ENCODE measurements at places on chromosomes 5 and 9.

DNA sequence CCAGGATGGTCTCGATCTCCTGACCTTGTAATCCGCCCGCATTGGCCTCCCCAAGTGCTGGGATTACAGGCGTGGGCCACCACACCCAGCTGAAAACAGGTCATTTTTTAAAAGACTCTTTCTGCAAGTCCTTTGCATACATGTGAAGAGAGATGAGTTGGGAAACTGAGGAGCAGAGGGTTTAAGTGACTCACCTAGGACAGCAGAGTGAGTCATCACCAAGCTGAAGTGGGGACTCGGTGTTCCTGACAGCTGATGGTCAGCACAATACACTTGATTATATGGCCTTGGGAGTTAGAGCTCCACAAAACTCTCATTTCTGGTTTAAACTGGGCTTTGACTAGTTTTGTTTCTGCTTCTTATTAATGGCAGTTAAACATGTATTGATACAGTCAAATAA is 38.1 kb upstream of the SSBP2 start:
- no peak for DNase-seq

- DNase-seq: no peak
Observed at GRCh38 chr9:111481885-111482636, 2.1 kb downstream of the ECPAS start.

DNA sequence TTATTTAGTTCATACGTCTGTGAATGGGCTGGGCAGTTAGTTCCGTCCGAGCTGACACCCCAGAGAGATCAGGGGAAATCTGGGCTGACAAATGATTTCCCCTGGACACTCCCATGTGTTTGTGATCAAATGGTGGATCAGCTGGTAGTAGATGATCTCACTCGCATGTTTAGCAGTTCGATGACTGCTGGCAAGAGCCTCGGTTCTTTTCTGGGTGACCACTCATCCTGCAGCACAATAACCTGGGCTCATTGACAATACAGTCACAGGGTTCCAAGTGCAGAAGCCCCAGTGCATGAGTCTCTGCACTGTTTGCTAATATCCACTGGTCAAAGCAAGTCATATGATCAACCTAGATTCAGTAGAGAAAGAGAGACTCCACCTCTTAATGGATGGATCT is 155.9 kb downstream of the NR2F1-AS1 start:
- DNase-seq: no peak

GRCh38 chr5:57986761-57987341 is 473.0 kb downstream of the PLK2 start:
- no peak for DNase-seq

DNA sequence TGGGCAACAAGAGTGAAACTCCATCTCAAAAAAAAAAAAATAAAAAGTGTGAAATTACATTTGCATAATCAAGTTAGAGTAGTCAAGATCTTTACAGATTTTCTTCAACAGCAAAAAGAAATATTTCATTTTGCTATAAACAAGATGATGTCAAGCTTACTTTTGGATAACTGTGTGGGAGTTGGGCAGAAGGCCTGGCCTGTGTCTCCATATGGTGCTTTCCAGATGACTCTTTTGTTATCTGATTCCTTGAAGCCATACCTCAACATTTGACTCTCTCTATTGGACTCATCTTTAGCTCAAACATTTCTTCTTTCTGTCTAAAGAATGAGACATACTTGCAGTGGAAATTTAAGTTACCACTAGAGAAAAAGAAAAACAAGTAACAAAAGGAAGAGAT is 246.8 kb downstream of the MSX2 start:
- no peak for DNase-seq

DNA sequence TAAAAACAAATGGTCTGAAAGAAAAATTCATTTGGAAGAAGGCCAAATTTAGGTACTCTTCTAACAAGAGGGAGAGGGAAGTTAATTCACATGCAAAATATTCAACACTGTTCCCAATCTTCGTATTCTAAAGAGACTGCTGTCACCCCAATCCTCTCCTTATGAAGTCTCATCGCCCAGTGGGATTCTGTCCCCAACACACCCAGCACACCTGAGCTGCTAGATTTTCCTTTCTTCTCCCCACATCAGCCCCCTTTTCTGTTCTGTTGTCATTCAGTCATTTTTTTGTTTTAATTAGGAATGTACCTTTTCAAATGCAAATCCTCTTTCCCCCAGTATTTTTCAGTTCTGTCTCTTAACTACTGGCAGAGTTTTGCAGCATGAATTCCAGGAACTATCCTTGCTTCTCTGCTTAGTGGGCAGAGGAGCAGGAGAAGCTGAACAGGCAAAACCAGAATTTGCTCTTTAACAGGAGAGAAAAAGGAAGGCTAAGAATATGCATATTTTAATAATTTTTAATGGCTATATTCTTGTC is 366.9 kb downstream of the MAN2A1 start:
- DNase-seq: no peak

- DNase-seq: no peak
Observed at GRCh38 chr5:6767481-6768063, 54.3 kb downstream of the TENT4A start.

DNA sequence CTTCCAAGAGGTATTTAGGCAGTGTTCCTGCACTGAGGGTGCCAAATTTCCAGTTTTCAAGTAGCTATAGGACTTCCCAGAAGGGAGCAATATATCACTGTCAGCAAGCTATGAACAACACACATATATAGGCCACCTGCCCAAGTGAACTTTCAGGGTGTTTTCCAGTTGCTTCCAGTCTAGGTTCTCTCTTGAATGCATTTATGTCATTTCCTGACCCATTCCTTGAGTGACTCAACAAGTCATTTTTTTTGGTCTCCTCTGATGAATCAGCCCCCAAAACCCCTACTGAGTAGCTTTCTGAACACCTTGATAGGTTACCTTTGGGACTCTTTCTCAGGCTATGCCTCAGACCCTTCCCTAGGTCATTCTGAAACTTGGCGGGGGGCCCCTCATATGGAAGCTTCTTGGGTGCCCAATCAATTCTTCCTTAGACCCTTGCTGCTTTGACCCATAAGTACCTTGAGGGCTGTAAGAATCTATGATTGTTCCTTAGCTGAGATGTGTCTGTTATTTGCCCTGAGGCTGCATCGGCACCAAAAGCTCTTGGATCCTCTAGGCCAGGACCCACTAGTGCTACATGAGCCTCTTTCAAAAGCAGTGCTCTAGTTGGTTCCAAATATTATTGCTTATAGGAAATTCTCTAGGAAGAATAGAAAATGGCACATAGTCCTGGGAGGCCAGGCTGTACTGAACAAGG is 12.4 kb downstream of the DNAJB5 start:
- DNase-seq: no peak

- no peak for DNase-seq
Observed at GRCh38 chr9:94031380-94031779, 52.9 kb upstream of the PTPDC1 start.

- no peak for DNase-seq
Observed at GRCh38 chr9:75850459-75851200, 39.8 kb upstream of the PCSK5 start.

DNA sequence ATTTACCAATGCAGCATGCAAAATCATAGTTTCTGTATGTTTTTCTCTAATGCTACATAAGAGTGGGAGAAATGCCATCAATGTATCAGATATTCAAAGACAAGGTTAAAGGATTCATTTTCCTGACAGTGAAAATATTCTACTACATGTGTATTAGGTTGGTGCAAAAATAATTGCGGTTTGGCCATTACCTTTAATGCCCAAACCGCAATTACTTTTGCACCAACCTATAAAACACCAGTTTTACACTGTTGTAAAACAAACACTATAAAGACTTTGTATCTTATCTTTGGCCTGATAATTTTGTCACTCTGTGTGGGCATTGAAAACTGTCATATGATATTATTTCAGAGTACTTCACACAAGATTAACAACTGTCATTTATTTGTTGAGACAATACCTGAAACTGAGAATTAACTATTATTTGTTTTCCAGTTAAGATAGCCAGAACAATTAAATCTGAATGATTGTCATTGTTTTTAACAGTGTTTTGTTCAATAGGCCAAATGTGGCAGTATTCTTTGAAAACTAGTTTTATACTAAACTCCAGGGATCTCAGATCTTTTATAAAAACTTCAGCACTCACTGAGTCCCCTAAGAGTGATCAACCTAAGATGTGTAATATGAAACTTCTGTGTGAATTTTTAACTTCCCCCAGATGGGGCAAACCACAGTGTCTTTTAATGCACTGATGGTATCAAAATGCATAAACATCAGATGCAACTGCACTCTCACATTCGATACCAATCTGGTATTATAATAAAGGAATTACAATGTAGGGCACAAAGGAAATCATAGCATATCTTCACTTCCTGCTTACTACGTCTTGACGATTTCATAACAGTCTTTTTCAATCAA is 53.8 kb upstream of the FBN2 start:
- DNase-seq: no peak

DNA sequence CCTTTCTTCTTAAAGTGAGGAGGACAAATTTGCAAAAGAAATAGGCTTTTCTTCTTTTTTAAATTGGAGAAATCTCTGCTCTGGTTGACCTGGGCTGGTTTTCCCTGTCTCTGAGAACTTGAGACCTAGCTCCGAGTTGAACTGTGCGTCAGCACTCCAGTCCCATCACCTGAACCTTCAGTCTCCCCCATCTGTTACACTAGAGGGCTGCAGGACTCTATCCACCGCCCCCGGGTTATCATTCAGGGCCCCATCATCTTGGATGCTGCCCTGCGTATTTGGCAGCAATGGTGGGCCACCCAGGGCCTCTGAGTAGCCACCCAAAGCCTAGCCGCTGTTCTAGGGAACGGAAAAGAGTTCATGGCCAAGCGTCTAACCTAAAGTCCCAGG is 2.5 kb downstream of the FOXE1 start:
- DNase-seq: no peak

DNA sequence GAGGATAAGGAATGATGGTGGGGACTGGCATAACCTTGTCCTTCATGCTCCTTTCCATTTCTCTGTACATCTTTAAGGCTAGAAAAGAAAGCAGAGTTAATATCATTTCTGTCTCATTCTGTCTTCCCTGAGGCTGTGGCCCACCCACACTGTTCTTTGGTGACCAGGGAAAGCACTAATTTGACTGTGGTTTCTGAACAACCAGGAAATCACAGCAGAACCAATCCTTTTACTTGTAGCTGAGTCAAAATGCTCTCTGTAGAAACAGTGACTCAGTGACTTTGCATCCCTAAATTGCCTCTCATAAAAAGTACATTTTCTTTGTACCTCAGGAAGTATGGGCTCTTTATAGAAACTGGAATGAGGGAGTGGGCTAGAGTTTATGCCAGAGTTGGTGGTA is 28.1 kb downstream of the IL33 start:
- DNase-seq: no peak

GRCh38 chr9:93081931-93082330 is 14.1 kb upstream of the CARD19 start:
- no peak for DNase-seq

GRCh38 chr5:132458651-132459030 is 31.9 kb downstream of the IRF1 start:
- DNase-seq: no peak

Data from stimulated activated CD8-positive, alpha-beta memory T cell treated with anti-CD3 and anti-CD28 coated beads, Interleukin-7, amount 100 ng/mL, for 24 hours (primary cell).